ENCODE measurements at places on chromosomes 11 and 22.
A peak's percentile ranks its signal among the peaks of the same experiment; 100 is the strongest.

GRCh38 chr11:128713595-128713994, 19.7 kb downstream of the FLI1 start:
- DNase-seq, result peak; percentile 80

DNA sequence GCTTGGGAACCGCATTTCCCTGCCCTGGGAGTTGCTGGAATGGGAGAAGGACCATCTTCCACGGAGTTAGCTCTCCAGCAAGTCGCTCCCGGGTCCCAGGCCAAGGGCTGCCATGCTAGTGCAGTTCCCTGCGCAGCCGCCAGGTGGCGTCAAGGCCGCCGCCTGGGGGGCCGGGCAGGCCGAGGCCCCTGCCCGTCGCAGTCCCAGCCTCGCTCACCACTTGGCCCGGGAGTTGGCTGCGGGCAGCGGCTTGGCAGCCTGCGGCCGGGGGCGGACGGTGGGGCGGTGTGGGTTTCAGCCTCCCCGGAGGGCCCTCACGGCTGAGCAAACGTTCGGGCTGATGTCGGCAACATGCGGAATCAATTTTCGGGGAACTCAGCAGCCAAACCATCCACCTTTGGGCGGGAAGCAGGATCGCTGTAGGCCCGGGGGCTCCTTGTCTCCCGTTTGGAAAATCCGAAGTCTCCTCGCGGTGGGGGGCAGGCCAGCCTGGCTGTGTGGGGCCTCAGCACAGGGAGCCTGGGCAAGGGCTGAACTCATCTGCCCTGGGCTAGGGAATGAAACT, 415.1 kb downstream of the SOX6 start:
- no peak for DNase-seq

DNA sequence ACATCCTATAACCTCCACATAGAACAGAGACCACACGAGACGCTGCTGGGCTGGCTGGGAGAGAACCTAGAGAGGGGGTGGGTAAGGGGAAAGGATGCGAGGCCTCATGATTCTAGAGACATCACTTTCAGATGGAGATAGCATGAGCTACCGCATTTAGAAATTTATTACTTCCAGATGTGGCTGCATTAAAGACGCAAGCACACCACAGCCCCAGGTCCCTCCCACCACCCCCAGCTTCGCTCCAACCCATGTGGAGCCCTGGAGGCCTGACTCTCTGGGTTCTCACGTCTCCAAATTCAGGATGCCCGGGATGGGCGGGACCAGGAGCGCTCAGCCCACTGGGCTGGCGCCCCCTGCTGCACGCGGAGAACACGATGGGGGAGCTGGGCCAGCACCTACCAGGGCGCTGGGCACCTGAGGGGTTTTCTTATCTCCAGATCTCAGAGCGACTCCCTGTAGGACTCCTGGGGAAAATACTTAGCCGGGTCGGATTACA, 13.6 kb downstream of the MRPL21 start:
- no peak for DNase-seq

DNA sequence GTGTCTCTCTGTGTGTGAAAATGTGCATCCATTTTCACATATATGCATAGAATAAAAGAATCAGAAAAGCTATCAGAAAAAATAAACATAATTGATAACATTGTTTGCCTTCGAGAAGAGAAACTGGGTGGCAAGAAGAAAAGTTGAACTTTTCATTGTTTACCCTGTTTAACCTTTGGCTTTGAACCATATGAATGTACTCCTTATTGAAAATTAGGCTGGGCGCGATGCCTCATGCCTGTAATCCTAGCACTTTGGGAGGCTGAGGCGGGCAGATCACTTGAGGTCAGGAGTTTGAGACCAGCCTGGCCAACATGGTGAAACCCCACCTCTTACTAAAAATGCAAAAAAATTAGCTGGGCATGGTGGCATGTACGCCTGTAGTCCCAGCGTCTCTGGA, 11.9 kb upstream of the OR9Q1 start:
- DNase-seq, result no peak

DNA sequence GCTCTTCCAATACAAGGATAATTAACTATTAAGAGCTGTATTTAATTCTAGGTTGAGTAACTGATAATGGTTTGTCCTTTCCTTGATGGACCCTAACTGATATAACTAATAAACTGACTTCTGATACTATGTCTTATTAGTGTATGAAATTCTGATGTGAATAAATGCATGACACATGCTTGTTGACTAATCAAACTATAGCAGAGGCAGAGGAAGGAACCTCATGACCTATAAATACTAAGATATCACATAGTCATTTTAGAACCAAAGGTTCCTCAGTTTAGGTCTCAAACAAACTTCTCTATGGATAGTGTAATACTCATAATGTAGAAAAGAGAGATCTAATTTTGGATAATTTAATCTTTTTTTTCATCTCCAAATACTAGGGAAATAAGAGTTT, 4.8 kb upstream of the HBD start:
- DNase-seq, result no peak

GRCh38 chr11:98568013-98568412, 452.7 kb upstream of the CNTN5 start:
- no peak for DNase-seq

DNA sequence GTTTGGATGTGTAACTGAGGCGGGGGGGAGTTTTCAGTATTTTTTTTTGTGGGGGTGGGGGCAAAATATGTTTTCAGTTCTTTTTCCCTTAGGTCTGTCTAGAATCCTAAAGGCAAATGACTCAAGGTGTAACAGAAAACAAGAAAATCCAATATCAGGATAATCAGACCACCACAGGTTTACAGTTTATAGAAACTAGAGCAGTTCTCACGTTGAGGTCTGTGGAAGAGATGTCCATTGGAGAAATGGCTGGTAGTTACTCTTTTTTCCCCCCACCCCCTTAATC, 2.3 kb downstream of the MALAT1 start:
- peak; percentile 32 for DNase-seq

- no peak for DNase-seq
These were observed 89.6 kb downstream of the CSNK2A3 start for GRCh38 chr11:11263238-11264005.

- DNase-seq, result peak; percentile 65
These were observed 7.5 kb upstream of the C11orf97 start for GRCh38 chr11:94504689-94505293.

- DNase-seq, result no peak
These were observed 48.2 kb downstream of the NRXN2 start for GRCh38 chr11:64674774-64675173.

DNA sequence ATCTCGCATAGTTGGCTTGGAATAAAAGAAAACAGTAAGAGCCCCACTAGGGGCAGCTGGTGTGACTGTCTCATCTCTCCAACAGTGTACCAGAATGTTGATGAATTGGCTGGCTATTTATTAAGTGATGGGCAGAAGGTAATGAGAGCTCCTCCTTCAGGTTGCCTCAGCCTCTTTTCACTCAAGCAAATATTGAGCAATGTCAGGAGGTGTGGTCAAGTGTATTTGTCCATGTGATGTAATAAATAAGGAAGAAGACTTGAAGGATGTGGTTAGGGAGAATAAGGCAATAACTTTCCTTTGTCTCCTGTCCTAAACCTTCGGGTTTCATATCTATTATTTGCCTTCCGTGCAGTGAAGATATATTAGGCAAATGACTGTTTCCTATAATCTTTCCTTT, at the start of gene TCN1:
Gene TCN1, minus strand, starts transcription at position 91 of the 400 bp plus-strand sequence. Its CDS starts 17 bp downstream, at position 74.
- peak; percentile 93 for DNase-seq

GRCh38 chr11:104830508-104830907, 67.8 kb downstream of the CASP12 start:
- no peak for DNase-seq

DNA sequence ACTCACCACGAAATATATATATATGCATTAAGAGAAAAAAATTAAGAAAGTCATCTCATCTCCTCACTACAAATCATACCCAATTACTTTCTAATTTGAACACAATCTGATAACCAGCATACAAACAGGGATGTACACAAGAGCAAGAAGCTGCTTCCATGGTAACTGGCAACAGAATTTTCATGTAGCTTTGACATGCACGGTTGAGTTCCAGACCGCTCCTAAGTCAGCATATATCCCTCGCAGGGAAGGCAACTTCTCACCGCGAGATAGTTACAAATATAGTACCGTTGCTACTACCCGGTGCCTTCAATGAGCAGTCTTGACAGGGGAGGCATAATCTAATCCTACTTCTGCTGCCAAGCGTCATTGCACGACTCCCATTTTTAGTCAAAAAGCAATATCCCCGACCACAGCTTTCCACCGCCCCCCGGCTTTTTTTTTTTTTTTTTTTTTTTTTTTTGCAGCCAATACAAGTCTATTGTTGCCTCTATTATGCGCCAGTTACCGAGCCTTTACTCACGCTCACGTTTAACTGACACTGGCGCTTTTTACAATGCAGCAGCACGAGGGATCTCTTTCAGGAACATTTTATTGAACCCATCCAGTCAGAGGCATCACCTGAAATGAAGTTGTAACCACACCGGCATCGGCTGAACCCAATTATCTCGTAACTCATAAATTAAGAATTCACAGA, 2.2 kb downstream of the CADM1 start:
- DNase-seq, result no peak

- peak; percentile 66 for DNase-seq
These were observed 2.0 kb downstream of the SYNGR1 start for GRCh38 chr22:39351689-39352214.

- no peak for DNase-seq
These were observed 42.5 kb downstream of the SFI1 start for GRCh38 chr22:31538815-31539214.

- DNase-seq, result no peak
These were observed 27.2 kb downstream of the PHLDB1 start for GRCh38 chr11:118634431-118635236.

All from AML-193 (cell line).